ENCODE measurements at places on chromosomes 1 and 21.

- no peak for DNase-seq
Measured at GRCh38 chr1:6580119-6580592, 362 bp downstream of the ZBTB48 start.

DNA sequence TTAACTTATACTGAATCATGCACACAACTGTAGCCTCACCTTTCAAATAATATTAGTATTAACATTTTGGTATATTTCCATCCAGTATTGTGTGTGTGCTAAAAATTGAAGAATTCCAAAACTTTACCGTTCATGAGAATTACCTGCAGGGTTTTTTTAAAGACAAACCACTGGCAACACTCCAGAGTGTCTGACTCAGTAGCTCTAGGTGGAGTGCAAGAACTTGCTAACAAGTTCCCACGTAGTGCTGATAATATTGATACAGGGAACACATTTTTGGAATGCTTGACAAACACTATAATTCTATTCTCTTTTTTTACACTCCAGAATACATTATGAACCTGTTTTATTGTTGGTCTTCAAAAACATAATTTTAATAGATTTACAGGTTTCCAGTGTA lies 27.7 kb upstream of the SLC5A9 start:
- no peak for DNase-seq

- no peak for DNase-seq
Measured at GRCh38 chr1:56258371-56258770, 321.0 kb downstream of the PLPP3 start.

DNA sequence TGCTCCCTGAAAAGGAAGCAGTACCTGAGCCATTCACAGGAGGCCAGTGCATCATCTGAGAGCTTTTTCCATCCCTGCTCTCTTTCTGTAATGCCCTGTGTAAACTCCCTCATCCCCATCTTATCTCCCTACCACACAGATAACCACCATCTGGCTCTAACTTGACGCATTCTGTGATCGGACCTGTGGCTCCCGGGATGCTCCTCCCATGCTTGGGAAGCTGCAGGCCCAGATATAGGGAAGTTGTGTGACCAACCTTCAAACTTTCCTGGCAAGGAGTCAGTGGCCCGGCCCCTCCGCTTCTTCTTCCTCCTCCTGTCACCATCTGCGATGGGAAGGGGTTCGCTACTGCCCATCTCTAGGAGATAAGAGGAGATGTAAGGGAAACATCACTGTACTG lies 21.1 kb downstream of the MKNK1 start:
- no peak for DNase-seq

DNA sequence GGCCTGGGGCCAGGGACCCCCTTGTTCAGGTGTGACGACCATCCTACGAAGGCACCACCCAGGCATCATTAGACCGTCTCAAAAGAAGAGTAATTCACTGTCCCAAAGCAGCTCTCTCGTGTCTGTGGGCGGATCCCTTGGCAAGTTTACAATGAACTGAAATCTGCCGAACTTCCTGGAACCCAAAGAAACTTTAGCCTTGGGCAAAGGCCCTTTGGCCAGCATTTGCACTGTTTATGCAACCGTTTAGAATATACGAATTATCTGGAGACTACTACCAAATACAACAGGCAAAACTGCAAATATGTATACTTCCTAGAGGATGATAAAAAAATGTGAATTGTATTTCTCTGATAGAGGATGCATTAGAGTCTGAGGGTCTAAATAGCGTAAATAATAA lies 1.4 kb upstream of the SOD1 start:
- DNase-seq: no peak

DNA sequence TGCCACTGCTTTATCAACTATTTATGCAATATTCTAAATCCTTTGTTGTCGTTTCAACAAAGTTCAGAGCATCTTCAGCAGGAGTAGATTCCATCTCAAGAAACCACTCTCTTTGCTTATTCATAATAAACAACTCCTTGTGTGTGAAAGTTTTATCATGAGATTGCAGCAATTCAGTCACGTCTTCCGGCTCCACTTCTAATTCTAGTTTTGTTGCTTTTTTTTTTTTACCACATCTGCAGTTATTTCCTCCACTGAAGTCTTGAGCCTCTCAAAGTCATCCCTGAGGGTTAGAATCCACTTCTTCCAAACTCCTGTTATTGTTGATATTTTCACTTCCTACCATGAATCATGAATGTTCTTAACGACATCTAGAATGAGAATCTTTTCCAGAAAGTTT lies 14.8 kb upstream of the ETS2 start:
- no peak for DNase-seq

- DNase-seq: peak; percentile 83
Measured at GRCh38 chr1:115280064-115280463, 58.0 kb downstream of the NGF start.

- no peak for DNase-seq
Measured at GRCh38 chr1:228337711-228338520, 68.7 kb downstream of the TRIM11 start.

GRCh38 chr1:46533179-46533864 lies 18.1 kb downstream of the KNCN start:
- DNase-seq: no peak

DNA sequence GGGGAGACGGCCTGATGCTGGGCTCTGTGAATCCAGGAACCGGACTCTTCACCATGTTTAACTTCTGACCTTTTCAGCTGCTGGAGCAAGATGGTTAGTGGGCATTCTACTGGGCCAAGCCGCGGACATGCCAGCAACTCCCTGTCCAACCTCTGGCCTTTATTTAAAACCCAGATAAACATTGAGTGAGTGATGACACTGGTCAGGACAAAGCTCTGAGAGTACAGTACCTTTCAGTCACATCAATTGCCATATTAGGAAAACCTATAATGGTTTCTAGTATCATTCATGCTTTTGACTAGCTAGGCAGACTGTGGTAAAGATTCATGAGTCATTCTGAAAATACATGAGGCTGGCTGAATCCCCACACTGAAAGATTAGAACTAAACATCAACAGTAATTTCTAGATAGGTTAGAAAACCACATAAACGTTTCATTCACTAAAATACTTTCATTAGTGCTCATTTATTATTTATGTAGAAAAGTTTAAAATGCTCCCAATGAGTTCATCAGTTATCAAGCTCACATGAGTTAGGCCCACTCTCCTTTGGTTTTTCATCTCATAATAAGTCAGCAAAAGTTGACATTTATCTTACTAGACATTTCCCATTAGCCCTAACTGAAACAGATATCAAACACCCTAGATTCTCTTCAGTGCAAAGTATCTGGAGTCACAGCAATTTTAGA lies 7.1 kb upstream of the ACTA1 start:
- DNase-seq: peak; percentile 66

- DNase-seq: no peak
Measured at GRCh38 chr1:5651964-5652821, 340.0 kb downstream of the NPHP4 start.

Data from AG04450 (cell line).